ENCODE measurements at places on chromosomes 7 and 10.

DNA sequence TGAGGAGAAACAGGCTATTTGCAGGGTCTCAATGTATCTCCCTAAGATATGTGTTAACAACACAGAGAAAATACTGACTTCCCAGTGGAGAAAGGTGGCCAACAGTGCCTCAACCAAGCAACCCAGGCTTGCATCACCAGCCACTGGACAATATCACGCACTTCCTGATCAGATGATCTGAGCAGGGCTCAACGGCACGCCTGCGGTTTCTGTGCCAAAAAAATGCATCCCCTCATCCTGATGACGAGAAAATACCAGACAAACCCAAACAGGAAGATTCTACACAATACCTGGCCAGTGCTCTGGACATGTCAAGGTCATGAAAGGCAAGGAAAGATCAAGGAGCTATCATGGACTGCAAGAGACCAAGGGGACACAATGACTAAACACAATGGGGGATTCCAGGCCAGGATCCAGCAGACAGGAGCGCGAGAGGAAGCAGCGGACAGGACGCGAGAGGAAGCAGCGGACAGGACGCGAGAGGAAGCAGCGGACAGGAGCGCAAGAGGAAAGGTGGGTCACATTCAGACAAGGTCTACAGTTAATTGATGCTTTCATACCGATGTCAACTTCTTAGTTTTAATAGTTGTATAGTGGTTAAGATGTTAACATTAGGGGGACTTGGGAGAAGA is 51.1 kb downstream of the GNA12 start:
- no peak for DNase-seq

DNA sequence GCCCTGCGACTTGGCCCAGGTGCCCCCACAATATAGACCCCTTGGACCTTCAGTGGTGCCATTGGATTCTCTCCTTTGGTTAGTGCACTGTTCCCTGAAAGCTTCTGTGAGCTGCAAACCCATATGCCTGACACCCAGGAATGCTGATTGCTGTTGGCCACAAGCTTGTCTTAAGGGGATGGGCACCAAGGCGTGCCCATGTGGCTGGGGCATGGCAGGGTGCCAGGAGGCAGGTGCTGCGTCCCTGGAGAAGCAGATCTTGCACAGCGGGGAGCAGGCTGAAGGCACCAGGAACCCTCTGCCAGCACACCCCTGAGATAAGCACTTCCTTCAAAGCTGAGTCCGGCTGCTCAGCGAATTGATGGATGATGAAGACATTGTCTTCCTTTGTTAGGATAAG is 411.8 kb downstream of the SDK1 start:
- no peak for DNase-seq

DNA sequence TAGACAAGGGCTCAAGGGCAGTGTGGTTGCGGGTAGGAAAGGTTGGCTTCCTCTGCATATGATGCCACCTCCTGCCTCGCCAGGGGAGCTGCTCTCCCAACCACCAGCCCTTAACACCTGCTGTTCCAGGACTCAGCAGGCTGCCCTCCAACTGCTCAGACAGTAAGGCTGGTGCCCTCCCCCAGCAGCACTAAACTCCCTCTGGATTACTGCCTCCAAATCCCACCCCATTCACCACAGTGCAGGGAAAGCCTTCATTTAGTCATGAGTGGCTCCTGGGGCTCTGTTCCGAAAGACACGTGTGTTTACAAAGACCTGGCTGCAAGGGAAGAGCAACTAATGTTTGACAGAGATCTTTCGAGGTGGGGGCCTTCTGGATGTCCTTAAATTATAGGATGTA is 437.2 kb upstream of the MKI67 start:
- no peak for DNase-seq

DNA sequence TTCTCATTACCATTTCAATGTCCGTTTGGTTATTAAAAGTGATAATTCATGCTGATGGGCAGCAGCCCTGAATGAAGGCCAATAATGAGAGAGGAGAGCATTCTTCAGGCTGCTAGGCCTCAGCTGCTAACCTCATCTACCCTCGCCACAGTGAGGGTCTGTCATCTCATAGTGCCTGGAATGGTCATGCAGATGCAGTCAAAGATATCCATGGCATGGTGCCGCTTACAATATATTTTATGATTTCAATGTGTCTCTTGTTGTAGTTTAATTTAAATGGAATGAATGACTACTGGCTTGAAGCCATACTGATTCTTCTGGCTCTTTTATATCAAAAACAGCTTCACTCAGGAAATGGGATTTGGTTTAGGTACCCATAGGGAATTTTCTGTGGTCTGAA is 126.9 kb downstream of the SLC16A9 start:
- DNase-seq, result peak; percentile 37

DNA sequence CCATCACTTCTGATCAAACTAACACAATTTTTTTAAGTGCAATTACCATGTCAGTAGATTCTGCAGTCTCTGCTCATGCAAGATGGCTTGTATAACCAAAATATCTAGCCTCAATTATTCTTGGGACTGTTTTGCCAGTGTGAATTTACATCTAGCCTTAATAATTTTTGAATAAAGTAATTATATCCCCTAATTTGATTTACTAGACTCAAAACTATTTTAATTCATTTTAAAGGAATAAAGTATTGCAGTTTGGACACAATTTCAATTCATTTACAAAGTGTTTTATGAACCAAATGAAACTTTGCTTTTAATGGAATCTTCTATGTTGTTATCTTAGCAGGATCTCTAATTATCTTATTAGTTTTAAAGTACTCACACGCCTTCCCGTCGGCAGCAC is 55.7 kb downstream of the SGCE start:
- peak; percentile 18 for DNase-seq

Data from A673 (cell line).